ENCODE measurements at places on chromosomes 6 and 20.

GRCh38 chr20:46959081-46959692 lies 64.5 kb downstream of the EYA2 start:
- no peak for DNase-seq

GRCh38 chr6:2109796-2110195 lies 135.6 kb downstream of the GMDS start:
- DNase-seq, result no peak

DNA sequence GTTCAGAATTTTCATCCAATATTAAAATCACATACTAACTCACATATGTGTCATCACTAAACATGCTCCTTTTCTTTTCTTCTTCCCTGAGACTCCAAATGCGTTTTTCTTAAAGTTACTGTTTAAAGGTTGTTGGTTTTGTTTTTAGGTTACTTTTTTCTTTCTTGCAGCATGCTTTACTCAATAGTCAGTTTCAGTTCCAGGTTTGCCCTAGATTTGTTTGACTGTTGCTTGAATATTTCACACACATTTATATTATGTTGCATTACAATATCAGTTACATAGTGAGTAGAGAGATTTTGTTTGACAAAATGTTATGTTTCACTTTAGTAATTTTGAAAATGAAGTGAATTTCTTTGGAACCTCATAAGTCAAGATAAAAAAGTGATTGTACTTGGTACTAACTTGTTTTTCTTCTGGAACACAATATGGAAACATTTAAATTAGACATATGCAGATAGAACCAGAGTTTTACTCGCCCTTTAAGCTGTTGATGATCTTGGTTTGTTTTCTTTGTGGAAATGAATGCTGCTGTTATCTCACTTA lies 27.3 kb downstream of the FNDC1 start:
- DNase-seq, result no peak

GRCh38 chr20:19714579-19714840 lies 43.5 kb upstream of the RIN2 start:
- no peak for DNase-seq

GRCh38 chr6:91482498-91482897 lies 895.6 kb upstream of the MAP3K7 start:
- DNase-seq, result no peak

DNA sequence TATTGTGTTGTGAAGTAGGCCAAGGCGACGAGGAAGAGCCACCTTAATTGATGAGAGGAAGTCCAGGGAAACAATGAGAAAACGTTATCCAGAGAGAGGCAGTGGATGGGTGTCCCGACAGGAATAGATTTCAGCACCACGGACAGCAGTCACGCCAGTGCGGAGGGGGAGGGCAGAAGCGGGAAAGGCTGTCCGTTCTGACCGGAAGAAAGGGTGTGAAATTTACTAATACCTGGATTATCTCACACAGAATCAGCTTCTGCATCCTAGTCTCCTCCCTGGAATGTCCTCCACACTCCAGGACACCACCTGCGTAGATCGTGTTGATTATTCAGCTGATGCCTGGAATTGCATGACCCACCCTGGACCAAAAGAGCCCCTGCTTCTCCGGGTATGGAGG lies 7.4 kb upstream of the BPIFA3 start:
- no peak for DNase-seq

DNA sequence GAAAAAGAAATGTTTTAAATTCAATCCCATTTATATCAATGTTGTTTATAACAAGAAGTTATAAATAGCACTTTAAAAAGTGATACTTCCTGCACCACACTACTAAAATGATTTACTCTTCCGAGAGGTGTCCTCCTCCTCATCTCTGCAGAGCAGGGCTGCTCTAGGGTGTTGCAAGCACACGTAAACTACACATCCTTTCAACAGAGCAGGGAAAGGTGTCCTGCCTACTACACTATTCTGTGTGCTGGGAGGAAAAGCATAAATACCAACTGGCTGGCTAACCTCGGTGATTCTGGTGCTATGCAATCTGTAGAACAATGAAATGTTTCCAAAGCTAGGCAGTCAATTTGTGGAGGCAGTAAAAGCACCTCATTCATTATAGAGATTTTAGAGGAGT lies 89.5 kb upstream of the MAP7 start:
- no peak for DNase-seq

DNA sequence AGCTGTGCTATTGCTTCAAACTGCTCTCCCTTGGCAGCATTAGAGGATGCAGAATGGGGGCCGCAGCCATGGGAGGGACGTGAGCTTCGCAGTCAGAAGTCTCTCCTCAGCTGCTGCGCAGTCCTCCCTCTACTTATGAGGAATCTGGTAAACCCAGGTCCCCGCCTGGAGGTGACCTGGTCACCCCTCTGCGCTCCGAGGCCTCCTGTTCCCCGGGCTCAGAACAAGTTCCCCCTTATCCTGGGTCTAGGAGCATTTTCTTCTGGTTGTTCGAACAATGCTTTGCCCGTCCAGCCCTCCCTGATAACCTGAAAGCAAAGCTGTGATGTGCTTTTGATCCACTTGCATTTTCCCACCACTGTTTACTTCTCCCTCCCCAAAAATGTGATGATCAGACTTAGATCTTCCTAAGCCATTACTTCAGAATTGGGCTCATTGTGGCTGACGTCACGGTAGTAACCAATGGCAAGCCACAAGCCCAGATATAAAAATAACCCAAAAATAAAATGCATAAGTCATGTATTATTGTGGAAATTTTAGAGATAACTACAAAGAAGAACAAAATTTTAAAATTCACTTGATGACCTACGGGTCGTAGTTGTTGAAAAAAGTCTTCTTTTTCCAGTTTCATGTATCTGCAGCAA lies 80.7 kb downstream of the SERAC1 start:
- DNase-seq, result no peak

- DNase-seq, result no peak
Observed at GRCh38 chr6:149852881-149853280, 11.3 kb downstream of the LRP11 start.

GRCh38 chr6:36967301-36967700 lies 12.8 kb downstream of the PI16 start:
- DNase-seq, result no peak

GRCh38 chr6:147617366-147617765 lies 108.9 kb downstream of the SAMD5 start:
- no peak for DNase-seq

GRCh38 chr6:159249752-159250151 lies 80.6 kb downstream of the FNDC1 start:
- DNase-seq, result no peak

- DNase-seq, result peak; percentile 62
Observed at GRCh38 chr20:2688041-2688591, 4.5 kb upstream of the EBF4 start.

DNA sequence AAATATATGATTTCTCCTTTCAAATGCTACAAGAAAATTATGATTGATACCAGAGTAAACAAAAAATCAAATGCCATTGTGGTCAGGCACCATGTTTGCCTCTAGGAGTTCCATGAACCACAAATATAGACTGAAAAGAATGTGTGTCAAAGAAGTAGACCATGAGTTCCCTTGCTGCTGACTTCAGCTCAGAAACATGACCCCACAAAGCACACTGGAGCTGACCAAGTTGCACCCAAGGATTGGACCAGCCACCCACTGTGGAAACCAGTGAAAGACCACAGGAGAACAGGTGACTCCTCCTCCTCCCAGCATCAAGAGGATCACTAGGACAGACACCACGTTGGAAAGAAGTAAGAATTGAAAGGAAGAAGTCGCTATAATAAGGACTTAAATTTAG lies 90.8 kb upstream of the TENT5A start:
- DNase-seq, result no peak

DNA sequence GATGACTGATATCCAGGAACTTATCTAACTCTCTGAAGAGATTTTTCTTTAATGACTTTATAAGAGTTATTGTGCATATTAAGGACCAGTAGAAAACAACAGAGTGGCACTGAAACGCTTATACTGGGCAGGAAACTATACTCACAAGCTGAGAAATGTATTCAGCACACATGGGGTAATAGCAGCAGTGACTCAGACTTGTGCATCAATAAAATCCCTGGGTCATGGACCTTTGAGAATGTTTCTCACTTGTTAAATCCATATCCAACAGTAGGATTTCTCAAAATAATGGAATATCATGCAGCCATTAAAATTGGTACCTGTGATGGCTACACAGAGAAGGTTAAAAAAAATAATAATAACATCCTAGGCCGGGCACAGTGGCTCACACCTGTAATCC lies 219.5 kb downstream of the BTBD9 start:
- DNase-seq, result no peak

All from activated CD8-positive, alpha-beta memory T cell treated with anti-CD3 and anti-CD28 coated beads for 48 hours (primary cell).